ENCODE measurements at places on chromosomes 7 and 10.

DNA sequence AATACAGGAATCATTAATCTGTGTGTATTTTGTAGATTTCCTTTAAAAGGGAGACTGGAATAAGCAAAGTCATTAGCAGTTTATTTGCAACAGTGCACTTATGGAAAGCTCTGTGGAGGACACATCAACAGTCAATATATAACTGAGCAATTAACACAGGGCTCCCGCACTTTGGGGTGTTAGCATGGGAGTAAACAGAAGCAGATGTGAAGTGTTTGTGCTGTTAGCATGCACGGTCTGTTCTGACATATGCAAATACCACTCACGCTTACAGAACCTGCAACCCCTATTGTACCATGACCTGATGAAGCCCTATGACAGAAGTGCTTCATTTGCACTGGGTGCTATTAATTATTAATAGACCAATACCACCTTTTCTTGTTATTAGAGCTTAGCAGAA is 118.9 kb downstream of the PPP1R3A start:
- no peak for DNase-seq

DNA sequence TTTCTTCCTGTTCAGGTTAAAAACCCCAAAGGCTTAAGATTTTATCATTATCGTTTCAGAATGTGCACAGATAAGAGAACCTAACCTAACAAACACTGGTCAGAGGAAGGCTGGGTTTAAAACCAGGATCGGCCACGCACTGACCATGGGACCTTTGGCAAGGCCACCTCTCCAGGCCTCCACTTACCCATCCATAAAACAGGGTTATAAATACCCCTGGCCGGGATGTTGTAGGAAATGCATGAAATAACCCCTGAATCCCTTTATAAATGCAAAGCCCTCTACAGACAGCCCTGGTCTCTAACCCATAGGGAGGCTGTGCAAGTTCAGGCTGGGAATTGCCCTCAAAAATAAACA is 418 bp downstream of the DEPP1 start:
- DNase-seq = no peak

DNA sequence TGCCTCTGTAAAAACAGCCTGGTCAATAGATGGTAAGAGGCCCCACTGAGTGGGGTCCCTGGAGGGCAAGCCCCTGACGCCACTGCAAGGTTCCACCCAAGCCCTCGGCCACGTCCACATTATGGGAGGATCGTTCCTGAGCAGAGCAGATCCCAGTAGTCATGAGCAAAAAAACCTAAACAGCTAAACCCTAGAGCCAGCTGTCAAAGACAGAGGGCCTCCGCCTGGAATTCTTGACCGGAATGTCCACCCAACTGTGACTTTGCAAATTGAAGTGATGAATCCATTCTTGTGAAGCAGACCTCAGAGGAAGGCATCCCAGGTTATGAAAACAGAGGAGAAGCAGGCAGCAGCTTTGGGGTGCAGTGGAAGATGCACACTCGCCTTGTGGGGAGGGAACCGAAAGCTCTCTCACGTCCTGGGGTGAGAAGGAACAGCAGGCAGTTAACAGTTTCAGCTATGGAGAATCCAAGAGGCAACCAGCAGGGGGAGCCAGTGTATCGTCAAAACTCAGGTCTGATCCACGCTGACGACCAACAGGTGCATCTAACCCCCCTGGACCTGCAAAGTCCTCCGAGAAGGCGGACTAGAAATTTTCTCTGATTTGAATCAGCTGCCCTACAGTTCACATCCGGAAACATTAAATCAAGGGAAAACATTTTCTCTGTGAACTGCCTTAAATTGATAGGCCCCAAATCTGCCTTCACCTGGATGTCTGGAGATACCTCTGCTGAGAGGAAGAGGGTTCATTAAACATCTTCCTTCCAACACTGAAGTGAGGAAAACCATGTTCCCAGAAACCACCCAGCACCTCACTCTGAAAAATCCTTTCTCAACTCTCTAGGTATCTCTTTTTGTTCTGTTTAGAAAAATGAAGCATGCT is 139.1 kb upstream of the PFKP start:
- peak; percentile 43 for DNase-seq

DNA sequence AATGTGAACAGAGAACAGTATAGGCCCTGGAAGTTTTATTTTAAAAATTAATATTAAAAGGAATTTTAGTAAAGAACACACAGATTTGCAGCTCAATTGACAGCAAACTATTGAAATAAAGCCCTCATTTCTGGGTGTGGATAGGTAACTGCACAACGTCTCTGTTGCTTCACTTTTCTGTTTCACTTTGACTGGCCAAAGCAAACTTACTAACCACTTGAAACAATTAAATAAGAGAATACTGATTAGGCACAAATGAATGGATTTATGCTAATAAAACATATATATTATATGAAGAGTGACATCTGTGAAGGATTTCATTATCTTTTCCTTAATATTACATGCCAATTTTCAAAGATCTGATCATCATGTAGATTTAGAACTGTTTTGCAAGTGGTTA is 11.9 kb downstream of the ZNF804B start:
- DNase-seq = no peak

GRCh38 chr10:107159871-107160270 is 4.6 kb downstream of the SORCS1 start:
- no peak for DNase-seq

DNA sequence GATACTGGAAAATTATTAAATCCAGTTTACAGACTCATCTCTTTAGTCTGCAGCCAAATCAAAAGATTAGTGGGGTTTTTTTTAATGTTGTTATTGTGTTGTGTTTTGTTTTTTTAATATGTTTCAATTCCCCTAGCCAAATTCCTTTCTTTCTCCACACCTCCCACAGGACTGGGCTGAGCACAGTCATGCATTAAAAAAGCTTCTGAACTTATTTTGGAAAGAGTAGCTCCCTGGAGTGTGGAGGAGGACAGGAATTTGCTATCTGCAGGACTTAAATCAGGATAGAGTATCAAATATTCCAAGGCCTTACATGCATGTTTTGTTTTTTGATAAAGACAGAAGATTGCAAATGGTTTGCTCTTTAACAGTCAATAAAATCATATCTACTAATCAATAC is 90.7 kb downstream of the GNAI1 start:
- DNase-seq = no peak

- no peak for DNase-seq
Measured at GRCh38 chr10:5897504-5897903, 7.5 kb downstream of the FBH1 start.

DNA sequence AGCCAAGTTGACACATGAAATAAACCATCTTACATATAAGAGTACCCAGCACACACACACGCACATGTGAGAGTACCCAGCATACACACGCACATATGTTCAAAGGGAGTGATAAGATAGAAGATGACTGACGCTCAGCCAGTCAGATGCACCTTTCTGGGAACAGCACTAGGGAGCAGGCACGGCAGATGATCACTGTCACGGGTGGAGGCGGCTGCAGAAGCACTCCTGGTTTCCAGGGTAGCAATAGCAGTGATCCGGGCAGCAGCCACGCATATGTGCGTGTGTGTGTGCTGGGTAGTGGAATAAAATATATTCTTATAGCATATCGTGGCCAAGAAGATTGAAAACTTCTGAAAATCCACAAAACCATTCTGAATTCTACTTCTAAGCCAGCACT is 85.8 kb upstream of the NAMPT start:
- no peak for DNase-seq

- DNase-seq = no peak
Measured at GRCh38 chr10:49540056-49540797, 1.3 kb upstream of the ERCC6 start.

DNA sequence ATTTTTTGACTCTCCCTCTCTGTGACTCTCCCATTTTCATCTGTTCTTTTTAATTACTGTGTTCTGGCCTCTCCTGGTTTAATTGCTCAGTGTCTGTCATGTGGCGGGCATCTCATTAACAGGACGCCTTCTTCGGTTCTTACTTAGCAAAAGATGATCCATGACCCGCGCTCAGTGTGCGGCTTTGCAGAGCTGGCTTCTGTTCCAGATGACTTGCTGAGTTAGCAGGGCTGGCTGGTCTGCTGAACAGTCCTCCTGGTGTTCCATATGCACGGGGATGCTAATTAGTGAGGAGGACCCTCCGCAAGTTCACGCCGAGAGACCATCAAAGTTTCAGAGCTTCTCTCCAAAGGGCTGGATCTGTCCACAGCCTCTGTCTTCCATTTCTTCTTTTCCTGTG is 258.6 kb upstream of the MKI67 start:
- DNase-seq = no peak

DNA sequence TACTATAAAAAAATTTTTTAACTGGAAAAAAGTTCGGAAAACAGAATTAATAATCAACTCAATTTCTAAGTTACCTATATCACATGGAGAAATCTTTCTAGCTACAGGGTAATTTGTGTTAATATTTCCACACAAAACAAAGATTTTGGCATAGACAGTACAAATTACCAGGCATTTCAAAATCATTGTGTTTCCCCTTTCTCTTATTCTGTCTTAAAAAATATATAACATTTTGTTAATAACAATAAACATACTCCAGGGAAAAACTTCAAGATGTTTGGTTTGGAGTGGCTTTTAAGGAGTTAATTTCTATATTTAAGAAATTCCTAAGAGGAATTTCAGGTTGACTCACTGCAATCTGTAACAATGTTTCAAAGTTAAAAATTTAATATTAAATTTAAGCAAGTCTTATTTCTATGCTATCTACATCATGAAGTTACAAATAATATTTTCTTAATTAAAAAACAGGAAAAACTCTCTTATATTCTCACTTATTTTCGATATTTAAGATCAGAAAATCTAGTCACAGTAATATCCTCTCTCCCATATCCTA is 132.6 kb downstream of the NRBF2 start:
- DNase-seq = no peak

- no peak for DNase-seq
Measured at GRCh38 chr7:83799333-83799732, 150.4 kb upstream of the SEMA3E start.

DNA sequence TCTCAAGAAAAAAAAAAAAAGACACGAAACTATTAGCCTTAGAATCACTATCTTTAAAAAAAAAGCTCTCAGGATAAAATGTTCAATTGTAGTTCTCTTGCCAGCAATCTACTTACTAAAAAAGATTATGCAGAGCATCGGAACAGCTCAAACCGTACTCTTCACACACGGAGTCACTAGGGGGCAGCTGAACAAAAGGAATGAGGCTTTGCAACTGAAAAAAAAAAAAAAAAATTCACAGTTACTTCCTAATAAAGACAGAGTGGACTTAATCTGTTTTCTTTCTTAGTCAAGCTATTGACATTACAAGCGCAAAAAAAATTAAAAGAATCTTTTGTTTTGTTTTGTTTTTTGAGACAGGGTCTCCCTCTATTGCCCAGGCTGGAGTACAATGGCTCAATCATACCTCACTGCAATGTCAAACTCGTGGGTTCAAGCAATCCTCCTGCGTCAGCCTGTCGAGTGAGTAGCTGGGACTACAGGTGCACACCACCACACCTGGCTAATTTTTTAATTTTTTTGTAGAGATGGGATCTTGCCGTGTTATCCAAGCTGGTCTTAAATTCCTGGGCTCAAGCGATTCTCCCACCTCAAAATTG is 11.5 kb downstream of the PMS2 start:
- peak; percentile 71 for DNase-seq

- peak; percentile 3 for DNase-seq
Measured at GRCh38 chr10:95963202-95963990, 55.6 kb downstream of the CC2D2B start.

- DNase-seq = no peak
Measured at GRCh38 chr7:100247152-100247757, 27.5 kb downstream of the PVRIG start.
